ENCODE measurements at places on chromosomes 11 and 22.
A peak's percentile ranks its signal among the peaks of the same experiment; 100 is the strongest.

GRCh38 chr11:26442131-26442530 is 110.2 kb downstream of the ANO3 start:
- no peak for DNase-seq

- DNase-seq: no peak
Measured at GRCh38 chr22:27142286-27142685, 484.9 kb downstream of the MIAT start.

- no peak for DNase-seq
Measured at GRCh38 chr11:74055938-74056337, 47.1 kb upstream of the UCP3 start.

- no peak for DNase-seq
Measured at GRCh38 chr11:30424321-30424720, 101.4 kb downstream of the ARL14EP start.

DNA sequence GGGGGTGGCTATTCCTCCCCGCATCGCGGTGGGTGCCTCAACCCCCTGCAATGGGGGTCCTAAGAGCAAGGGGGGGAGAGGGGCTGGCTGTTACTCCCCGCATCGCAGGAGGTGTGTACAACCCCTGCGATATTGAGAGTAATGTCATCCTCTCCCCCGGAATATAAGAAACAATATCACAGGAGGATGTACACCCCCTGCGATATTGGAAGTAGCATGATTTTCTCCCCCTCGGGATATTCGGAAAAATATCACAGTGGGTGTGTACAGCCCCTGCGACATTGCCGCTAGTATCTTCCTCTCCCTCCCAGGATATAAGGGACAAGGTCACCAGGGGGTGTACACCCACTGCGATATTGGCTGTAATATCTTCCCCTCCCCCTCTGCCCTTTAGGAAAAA is 22.5 kb upstream of the APOL5 start:
- no peak for DNase-seq

GRCh38 chr11:9136741-9137140 is 45.3 kb upstream of the SCUBE2 start:
- DNase-seq: no peak

DNA sequence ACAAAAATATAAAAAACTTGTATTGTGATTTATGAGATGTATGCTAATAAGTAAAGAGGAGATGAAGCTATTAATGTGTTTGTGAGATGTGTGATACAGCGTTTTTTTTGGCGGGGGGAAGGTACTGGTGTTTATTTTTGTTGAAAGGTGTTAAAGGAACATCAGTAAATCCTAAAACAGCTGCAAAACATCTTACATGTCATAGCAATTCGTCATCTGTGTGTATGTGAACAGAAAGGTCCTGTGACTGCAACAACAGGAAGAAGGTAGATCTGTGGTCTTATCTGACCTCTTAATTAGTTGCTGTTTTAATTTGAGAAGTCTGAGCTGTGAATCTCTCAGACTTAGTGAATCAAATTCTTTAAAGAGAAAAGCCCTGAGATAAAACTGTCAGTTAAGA is 1041.1 kb downstream of the JRKL start:
- DNase-seq: no peak

DNA sequence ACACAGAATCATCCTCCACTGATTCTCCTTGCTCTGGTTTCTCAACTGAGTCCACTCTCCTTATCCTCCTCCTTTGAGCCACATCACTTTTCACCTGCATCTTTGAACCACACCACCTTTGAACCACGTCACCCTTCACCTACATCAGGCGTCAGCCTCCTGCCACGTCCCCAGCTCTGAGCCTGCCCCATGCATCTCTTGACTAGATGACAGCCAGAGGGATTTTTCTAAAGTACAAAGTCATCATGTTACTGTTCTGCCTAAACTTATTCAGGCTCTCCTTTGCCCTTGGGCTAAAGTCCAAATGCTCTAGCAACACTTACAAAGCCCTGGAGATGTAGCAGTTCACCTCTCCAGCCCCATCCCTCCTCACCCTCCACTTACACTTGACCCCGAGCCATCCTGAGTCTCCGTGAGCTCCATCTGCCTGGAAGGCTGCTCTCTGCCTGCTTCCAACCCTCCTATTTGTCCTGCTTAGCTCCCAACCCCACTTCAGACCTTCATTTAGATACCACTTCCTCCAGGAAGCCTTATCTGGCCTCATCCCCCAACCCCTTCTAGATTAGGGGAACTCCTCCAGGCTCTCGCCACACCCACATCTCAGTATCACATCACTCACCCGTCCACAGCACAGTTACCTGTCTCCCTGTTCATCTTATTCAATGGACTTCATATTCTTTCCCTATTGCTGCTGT is 3.7 kb upstream of the MS4A10 start:
- no peak for DNase-seq

DNA sequence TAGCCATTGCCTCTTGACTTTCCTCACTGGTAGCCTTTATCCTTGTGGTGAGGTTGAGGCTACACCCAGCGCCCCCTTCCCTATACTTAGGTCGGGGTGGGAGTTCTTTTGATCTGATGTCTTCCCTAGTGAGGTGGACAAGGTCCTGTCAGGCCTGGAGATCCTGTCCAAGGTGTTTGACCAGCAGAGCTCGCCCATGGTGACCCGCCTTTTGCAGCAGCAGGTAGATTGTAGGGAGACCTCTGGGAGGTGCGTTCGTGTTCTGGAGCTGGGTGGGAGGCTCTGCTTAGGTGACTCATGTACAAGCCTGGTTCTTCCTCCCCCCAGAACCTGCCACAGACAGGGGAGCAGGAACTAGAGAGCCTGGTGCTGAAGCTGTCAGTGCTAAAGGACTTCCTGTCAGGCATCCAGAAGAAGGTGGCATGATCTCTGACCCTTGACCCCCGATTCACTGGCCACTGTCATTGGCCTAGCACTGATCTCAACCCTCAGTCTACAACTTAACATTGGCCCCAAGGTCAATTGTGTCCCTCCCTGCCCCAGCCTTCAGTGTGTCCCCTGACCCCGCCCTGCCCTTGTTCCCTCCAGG is 4.9 kb downstream of the INPPL1 start:
- no peak for DNase-seq

DNA sequence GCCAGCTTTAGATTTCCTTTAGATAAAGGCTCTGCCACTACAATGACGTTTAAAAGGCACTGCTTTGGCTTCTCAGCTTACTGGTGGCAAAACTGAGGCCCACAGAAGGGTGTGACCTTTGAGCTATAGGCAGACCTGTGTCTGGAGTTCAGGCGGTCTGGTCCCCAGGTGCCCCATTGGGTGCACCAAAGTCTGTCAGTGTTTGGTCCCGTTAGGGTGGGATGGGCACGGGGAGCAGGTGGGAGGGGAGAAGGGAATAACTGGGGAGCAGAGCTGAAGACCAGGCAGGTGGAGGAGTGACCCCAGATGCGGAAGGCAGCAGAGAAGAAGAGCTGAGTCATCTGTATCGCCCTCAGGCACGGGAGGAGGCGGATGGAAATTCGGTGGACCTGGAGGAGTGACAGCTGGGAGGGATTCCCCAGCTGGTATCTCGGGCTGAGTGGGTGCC is 45.3 kb upstream of the GCAT start:
- DNase-seq: no peak

GRCh38 chr11:586376-587316 is 10.4 kb downstream of the PHRF1 start:
- no peak for DNase-seq

DNA sequence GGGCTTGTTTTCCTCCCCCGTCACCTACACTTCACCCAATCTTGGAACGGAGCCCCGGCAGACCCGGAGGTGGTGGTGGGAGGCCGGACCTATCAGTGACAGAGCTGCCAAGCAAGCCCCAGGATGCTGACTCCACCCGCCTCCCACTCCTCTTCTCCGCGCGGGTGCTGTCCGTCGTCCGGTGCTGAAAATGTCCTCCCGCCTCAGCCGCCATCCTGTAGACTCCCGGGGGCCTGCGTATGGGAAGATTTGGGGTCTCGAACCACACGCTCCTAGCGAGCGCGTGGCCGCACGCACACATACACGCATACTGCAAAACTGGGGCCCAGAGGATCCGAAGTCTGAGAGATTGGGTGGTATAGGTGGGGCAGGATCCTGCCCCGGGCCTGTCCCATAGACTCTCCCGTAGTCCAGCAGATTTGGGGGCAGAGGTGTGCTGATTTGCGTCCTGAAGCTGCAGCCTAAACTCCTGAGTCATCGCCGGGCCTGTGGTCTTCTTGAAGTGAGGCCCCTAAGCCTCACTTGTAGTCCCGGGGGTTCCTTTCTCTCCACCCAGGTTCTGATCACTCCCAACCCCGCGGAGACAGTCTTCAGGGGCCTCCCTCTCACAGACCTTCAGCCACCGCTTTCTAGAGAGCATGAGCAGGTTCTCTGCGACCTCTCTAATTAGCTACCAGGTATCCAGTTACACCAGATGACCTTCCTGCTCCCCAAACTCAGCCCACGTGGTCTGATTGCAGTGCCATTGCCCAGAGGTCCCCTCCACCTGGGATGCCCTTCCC is 796 bp upstream of the YIF1A start:
- peak; percentile 86 for DNase-seq

DNA sequence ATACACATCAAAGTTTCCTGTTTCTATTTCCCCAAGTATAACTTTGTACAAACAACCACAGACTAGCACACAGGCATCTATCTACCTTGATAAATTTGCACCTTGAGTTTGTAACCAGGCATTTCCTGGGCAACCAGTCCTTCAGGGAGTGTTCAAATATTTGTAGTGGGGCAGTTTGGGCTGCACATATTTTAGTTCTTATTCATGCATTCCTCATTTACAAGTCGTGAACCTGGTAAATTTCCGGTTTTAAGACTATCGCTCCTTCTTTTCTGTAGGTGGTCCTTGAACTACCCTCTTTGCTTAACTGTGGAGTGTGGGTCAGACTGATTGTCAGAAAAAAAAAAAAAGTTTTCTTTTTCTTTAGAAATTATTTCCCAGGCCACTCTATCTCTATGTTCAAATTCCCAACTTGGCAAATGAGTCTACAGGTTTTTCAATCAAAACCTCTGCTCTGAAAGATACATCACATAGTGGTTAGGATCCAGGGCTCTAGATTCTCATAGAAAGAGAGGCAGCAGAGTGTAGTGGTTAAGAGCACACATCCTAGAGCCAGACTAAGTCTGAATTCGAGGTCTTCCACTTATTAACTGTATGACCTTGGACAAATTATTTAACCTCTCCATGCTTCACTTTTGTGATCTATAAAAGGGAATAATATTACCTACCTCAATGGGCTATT is 201.5 kb downstream of the SOX6 start:
- DNase-seq: no peak

- no peak for DNase-seq
Measured at GRCh38 chr11:9516113-9516512, 55.3 kb downstream of the ZNF143 start.

- DNase-seq: no peak
Measured at GRCh38 chr11:114392735-114393667, 7.3 kb downstream of the C11orf71 start.

GRCh38 chr11:10371926-10372641 is 67.2 kb downstream of the ADM start:
- no peak for DNase-seq

DNA sequence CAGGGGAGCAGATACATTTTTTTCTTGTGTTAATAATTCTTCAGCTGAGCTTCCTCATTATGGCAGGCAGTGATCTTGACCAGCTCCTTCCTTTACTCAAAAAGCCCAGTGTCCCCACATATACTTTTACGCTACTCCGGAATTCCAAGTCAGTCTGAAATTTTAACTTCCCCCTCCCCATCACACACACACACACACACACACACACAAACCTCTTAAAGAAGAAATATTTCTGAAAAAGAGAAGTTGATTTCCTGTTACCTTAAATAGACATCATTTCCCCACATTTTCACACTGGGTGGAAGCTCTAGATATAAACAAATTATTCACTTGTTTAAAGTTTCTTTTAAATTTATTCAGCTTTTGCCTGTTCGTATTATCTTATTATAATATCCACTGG is 113.9 kb downstream of the DBX1 start:
- no peak for DNase-seq

DNA sequence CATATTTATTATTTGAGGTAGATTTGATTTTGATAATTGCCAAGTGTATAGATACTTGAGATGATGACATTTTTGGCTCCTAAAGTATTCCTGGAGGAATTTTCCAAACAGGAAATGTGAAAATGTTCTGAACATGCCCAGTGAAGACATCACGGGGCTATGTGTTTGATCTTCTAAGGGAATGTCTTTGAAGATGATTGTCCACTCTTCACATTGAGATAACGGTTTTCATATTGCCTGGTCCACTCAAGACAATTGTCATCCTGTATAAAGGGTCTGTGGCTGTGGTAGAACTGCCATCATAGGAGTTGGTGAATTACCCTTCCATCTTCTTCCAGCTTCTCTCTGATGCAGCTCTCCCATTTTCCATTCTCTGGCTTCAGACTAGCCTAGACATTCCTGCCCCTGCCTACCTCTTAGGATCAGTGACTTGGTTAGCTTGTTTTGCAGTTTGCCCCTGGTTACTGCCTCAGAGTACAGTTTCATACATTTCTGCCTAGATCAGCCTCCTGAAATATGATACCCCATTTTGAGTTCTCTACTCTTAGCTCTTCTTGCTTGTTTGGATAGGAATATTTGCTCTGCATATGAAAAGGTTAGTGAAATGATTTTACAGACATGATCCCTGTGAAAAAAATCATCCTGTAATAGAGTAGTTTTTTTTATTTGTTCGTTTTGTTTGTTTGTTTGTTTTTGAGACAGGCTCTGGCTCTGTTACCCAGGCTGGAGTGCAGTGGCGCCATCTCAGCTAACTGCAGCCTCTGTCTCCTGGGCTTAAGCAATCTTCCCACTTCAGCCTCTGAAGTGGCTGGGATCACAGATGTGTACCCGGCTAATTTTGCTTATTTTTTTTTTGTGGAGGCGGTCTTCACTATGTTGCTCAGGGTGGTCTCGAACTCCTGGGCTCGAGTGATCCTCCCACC is 111.4 kb upstream of the SORL1-AS1 start:
- no peak for DNase-seq

DNA sequence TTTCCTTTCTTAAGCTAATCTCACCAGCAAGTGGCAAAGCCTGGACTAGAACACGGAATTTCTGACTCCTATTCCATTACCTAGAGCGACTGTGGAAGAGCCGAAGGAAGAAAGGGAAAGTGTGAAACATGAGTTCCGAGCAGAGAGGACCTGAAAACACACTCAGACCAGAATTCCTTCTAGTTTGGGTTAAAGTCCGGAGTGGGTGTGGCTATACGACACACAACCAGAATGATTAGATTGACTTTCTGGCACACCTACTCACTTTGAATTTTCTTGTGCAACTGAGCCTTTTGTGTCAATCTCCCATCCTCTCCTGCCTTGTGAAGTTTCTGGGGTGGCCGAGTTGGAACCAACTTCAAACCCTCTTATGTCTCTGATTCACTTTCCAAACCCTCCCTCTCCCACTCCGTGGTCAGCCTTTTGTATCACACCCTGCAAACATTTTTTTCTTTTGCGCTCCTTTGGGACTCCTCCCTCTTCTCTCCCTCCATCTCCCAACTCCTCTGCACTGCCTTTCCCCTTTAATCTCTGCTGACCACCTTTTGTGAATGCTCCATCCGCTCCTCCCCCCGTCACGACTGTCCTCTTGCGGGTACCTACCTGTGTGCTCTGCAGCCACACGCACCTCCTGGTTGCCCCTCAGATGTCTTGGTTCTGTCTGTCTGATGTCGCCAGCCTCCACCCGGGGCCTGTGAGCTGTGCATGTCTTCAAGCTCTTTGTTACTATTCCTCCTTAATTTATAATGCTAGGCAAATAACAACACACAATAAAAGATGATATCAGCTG is 86.3 kb upstream of the BLID start:
- DNase-seq: no peak
